ENCODE measurements at places on chromosomes 5 and 9.

GRCh38 chr9:126904586-126904985 is 10.0 kb upstream of the RALGPS1 start:
- DNase-seq: no peak

DNA sequence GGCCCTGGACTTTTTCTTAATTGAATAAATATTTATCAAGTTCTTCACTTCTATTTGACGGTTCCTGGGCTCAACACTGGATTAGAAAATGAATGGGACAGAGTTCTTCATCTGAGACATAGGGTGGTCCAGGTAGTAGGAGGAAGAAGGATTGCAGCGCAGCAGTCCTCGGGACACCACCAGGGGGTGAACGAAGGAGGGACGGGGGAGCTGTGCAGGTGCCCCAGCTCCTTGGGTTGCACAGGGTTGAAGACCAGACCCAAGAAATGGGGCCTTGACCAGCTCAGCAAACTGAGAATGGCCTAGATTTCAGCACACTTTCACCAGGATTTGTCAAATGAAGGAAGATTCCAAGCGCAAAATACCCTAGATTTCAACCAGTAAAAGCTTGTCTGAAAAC is 29.5 kb downstream of the ABL1 start:
- DNase-seq: no peak

GRCh38 chr9:89978185-89978584 is 373.4 kb downstream of the GADD45G start:
- no peak for DNase-seq

DNA sequence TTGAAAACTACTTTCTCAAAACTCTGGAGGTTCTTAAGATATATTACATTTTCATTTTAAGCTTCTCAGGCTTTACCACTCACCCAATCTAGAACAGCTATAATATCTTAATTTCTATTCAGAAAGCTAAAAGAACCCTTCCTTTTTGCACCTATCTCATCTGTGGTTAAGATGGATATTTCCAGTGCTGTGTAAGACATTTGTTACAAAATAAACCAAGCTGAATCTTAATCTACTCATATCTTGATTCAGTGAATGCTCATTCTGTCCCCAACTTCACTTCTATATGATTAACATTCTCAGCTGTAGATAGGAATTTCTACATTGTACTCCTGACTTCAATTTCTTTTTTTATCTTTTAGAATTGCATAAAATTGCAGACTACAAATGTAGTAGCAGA is 15.0 kb downstream of the ABHD17B start:
- DNase-seq: no peak

DNA sequence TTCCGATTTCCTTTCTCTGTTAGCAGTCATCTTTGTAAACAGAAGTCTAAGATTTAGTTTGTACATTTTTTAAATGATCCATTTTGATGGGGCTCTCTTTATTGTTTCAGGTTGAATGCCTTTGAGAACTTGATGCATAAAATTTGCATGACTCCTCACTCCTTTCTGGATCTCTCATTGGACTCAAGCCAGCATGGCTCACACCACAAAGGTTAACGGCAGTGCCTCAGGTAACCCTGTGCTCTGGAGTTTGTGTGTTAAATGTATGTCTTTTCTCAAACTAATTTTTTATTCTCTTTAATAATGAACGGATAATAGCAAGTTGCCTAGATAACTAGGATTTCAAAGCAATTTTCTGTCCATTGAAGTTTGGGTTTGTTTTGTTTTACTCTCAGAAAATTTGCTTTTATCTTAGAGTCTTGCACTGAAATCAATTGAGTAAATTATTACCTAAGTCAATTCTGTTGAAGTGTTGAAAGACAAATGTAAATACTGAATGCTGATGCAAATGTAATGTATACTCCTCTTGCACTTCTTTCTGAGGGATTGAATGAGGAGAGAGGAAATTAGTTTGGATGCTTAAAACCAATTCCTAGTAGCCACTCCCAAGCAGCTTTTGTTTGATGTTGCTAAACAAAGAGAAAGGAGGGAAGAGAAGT is 164.6 kb upstream of the DMRT1 start:
- DNase-seq: no peak

DNA sequence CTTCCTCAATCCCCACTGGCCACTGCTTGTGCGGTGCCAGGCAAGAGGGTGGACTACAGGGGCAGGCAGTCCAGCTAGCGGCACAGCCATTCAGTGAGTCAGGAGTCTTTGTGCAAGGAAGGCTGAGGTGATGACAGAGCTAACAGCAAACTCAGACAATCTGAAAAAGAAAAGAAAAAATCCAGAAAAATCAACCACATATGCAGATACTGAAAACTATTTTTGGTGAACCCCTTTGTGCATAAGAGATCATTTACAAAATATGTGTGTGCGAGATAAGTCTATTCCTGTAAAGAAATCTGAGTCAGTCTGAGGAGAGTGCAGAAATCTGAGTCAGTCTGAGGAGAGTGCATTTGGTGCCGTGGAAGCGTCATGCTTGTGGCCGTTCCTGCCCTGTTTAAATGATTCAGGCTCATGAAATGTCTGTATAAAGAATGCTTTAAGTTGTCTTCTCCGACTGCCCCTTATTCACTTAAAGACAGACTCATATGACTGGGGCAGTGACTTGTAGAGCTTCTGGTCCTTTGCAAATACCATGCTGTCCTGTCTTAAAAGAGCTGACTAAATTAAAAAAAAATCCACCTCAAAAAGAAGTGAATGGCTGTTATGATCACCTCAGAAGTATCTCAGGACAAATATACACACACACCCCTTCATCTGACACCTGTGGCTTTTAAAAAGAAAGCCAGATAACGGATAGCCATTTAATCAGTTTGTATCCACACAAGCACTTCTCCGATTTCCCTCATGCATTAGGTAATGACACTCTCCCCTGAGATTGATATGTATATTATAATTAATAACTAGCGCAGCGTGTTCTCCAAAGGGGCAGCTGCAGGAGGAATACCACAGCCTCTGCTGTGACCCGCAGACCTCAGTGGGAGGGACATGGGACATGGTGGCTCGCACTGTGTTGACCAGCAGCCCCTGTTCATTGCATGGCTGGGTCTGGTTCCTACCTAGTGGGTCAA is 47.3 kb downstream of the TRIO start:
- DNase-seq: no peak

GRCh38 chr9:92402826-92403745 is 1.3 kb downstream of the OGN start:
- no peak for DNase-seq

DNA sequence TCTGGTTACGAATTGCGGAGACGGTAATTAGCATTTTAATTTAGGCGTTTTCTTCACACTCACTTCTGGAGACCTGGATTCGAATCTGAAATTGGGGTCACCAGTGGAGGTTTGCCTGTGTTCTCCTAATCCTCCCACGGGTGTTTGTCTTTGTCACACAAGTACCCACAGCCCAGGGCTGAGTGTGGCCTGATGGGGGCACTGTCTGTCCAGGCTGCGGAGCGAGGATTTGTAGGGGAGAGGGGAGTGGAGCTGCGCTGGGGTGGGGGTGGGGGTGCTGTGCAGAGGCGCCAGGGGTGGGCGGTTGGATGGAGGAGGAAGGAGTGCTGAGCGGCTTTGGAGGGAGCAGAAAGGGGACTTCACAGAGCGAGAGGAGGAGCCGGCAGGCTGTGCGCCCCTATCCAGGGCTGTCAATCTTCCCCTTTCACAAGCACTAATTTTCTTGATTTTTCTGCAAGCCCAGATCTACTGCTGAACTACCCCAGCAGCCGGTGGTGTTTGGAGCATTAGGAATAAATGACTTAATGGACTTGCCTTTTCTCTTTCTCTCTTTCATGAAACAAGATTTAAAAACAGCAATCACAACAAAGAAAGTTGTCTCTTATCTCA is 53.1 kb downstream of the TSPAN17 start:
- no peak for DNase-seq

- no peak for DNase-seq
Measured at GRCh38 chr5:120297616-120298015, 166.5 kb upstream of the PRR16 start.

DNA sequence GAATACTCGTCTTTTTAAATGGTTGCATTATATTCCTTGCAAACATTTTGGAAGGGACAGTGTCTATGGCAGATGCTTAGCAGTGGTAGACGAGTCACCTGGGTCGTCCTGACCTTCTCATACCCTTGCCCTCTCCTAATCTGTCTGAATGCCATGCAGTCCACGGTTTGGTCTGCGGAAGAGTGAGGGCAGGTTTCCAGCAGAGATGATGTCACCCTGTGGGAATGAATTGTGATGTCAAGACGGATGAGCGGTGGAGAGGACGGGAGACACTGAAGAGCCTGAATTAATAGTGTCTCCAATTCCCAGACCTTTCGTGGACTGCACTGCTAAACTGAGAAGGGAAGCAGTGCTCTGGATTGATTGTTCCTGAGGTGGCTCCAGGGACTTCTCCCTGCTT is 329.0 kb upstream of the PANK3 start:
- DNase-seq: no peak

DNA sequence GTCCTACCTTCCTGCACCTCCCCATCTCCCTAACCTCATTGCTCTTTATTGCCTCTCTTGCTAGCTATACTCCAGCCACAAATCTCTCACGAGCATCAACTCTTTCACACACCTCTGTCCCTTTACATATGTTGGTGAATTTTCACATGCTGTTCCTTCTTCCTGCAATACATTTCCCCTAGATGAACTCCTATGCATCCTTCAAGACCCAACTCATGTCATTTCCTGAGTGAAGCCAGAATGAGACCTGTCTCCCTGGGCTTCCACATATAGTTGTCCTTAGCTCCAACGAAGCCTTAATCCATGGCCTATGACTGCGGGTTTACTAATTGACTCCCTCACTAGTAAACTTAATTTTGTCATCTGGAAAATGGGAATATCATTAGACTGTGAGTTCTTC is 297.3 kb upstream of the PANK3 start:
- DNase-seq: no peak

GRCh38 chr9:132802121-132802795 is 75.8 kb downstream of the AK8 start:
- no peak for DNase-seq

DNA sequence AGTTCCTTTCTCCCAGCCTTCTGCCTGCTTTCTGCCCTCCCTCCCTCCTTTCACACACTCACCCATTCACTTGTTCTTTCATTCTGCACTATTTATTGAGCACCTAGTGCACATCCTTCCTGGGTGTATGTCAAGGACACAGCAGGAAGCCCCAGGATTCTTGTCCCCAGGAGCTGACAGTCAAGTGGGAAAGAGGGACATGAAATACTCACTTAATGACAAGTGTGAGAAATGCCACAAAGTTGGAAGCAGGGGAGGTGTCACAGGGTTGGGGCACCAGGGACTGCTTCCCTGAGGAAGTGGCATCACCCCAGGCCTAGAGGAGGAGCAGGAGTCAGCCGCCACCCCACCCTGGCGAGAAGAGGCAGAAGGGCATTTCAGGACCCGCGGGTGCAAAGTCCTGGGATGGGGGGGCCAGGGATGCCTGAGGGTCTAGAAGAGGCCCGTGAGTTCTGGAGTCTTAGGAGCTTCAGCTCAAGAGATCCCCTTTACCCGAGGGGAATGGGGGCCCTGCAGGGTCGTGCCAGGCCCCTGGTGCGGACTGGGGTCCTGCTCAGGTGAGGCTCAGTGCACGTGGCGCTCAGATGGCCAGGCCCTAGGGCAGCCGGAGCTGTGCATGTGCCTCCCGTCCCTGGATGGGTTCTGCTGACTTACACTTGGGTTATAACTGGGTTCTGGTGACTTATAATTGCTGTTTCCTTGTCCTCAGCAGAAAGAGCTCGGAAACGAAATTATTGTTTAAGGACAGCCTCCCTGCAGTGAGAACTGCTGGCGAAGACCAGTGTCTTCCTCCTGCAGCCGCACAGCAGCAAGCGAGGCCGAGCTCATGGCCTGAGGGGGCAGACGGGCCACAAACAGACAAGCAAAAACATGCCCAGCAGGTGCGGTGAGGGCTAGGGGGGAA is 16.9 kb upstream of the LAMC3 start:
- DNase-seq: no peak
